ENCODE measurements at places on chromosomes 2 and 18.

DNA sequence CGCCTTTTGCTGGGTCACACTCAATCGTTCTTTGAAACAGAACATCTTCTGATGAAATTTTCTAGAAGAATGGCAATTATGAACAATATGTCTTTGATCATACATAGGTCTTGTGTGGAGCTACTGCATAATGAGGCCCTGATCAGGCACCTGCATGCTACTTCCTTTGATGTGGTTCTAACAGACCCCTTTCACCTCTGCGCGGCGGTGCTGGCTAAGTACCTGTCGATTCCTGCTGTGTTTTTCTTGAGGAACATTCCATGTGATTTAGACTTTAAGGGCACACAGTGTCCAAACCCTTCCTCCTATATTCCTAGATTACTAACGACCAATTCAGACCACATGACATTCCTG, 532 bp downstream of the UGT1A5 start:
- DNase-seq, result no peak

DNA sequence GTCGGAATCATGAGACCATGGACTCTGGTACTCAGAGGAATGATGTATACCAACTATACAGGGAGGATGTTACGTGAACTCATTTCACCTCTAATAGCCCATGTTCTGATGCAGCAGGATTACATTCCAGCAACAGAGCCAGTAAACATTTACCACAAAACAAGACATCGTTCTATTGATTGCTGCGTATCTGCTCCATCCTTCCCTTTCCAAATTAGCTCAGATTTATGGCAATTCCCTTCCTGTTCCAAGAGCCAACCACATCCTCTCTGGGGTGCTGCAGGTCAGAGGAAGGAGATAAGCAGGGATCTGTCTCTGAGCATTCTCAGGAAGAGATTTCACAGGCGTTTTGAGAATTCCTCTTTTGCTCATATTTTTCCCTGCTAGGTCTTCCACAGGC, 98.3 kb downstream of the KLF7 start:
- DNase-seq, result no peak

DNA sequence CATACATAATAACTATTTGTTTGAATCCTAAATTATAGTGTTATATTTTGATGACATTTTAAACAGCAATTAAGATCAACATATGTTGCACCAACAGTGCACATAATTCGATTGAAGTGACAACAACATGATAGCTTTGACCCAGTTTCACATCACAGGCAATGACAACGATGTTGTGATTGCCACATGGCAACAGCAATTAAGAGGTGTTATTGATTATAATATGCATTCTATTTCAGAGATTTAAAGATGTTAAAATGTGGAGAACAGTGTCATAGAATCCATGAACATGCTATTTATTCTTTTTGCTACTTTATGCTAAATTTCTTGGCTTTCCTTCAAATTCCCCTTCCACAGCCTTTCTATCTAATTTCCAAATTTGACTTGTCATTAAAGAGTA, 68.3 kb upstream of the STAT1 start:
- DNase-seq, result no peak

DNA sequence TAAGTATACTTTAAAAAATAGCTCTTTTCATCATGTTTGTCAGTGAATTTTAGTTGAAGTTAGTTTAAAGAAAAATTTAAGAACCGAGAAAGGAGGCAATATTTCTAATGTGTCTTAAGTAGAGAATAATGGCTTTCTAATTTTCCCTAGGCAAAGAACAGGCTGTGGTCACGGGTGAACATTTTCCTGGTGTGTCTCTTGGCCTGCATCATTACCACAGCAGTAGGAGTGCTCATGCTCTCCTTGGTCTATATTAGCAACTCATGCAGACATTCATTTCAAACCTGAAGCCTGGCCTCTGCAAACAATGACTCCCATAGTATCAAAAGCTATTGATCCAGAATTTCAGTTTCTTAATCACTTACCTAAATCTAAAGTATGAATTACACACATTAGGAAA, 57.4 kb downstream of the C18orf54 start:
- DNase-seq, result no peak

GRCh38 chr2:161681046-161681445, 56.8 kb downstream of the SLC4A10 start:
- no peak for DNase-seq

GRCh38 chr2:27072920-27073319, 1.5 kb upstream of the OST4 start:
- no peak for DNase-seq

- DNase-seq, result no peak
Observed at GRCh38 chr18:74609535-74609934, 11.9 kb downstream of the ZNF407 start.

DNA sequence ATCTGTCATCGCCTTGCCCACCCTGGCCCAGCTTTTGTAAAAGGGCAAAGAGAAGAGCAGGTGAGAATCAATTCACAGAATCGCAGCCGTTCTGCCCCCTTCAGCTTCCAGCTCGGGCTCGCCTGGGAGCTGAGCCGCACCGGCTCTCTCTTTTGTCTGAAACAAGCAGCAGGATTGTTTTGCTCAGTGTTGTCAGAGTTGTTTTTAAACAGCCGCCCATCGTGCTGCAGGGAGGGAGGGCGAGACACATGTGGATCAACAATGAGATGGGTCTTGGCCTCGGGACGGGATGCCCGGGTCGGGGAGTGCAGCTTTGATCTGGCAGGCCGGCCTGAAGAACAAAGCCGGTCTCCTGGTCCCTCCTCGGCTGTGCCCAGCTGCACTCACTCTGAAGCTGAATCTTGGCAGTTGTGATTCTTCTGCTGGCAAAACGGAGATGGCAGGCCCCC, 39.7 kb upstream of the HDAC4 start:
- DNase-seq, result no peak

DNA sequence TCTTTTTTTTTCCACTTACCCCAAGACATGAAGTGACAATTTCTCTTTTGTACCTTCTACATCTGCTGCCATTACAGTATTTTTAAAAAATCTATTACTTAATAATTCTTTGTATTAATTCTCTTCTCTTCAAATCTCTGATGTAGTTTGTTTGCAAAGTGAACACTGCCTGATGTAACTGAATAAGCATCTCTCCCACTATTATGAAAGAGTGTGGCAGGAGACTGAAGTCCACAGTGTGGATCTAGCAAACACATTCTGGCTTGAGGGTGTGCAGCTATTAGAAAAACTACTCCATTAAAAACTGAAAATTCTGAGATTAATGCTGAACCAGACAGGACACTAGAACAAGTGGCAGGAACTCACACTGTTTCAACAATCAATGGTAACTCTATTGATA, 5.0 kb upstream of the SERPINB8 start:
- no peak for DNase-seq

- DNase-seq, result no peak
Observed at GRCh38 chr2:66573416-66573815, 138.5 kb downstream of the MEIS1 start.

- DNase-seq, result no peak
Observed at GRCh38 chr2:138550172-138550571, 48.6 kb downstream of the SPOPL start.

DNA sequence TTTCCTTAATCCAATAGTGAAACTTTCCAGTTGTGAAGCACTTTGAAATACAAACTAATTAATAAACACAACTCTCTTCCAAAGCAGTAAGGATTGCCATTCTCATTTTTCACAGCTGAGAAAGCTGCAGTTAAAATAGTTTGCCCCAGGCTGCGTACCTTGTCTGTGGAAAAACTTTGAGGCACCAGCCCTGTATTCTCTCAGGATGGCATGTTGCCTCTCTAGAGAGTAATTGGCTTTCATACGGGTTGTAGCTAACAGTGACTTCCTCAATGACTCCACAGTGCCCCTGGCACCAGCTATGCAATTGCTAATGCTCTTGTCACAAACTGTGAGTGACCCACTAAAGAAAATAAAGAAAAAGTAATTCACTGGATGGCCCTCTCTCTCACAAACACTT, 345.7 kb downstream of the MTX2 start:
- DNase-seq, result no peak

DNA sequence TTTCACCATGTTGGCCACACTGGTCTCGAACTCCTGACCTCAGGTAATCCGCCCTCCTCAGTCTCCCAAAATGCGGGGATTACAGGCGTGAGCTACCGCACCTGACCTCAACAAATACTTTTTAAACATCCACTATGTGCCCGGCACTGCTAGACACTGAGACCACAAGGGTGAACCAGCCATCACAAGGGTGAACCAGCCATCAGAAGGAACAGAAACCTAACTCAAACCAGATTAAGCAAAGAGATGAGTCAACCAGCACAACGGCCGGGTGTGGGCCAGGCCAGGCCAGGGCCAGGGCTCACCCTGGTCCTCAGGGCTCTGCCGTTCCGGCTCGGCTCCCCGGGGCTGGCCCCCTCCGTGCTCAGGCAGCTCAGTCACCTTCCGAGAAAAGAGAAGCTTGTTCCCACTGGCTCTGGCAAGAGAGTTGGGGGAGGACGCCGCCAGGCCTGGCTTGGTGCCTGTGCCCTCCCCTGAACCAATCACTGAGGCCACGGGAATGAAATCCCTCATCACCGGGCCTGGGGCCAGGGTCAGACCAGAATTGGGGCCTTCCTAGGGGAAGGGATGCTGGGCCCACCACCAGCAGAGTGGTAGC, 4.4 kb downstream of the TEX44 start:
- no peak for DNase-seq

GRCh38 chr2:102672107-102672776, 52.9 kb downstream of the SLC9A2 start:
- no peak for DNase-seq

DNA sequence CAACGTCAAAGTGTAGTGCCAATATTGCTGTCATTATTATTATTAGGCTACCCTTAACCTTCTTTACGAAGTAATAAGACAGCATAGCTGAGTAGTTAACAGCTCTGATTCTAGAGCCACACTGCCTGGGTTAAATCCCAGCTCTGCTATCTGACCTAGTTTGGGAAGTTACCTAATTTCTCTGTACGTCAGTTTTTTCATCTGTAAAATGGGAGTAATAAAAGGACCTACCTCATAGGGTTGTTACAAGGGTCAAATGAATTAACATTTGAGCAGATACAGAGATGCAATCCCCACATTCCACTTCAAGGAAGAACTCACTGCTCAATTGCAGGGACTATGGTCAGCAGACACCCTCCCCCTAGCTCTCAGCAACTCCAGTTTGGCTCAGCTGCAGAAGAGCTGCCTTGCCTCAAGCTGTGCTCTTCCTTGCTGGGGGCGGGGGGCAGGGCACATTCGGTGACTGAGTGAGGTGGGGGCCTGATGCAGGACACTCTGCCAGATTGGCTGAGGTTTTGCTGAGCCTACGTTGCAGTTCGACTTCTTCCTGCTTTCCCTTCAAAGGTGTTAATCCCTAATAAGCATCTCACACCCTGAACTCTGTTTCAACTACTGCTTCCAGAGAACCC, 11.0 kb upstream of the LGALSL start:
- DNase-seq, result no peak

DNA sequence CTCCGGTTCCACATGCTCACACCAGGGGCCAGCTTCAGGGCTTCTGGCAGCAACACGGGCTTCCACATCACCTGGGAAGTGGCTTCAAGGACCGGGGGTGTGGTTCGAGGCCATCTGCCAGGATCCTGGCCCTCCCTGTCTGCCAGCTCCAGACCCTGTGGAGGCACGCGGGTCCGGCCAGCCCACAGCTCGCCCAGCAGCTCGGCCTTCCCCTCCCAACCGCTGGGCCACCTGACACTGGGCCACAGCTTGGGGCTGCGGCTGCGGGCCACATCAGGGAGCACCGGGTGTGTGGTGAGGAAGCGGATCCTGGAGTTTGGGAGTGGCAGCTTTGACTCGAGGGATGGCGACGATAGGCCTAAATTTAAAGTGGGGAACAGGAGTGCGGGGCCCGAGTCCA, 7.0 kb downstream of the C2orf81 start:
- DNase-seq, result no peak
